T-helper 17 cell (primary cell): ENCODE measurements at places on chromosomes 5 and 9.
A peak's percentile ranks its signal among the peaks of the same experiment; 100 is the strongest.

GRCh38 chr9:137534256-137535119 is 15.7 kb downstream of the PNPLA7 start:
- DNase-seq, result no peak

DNA sequence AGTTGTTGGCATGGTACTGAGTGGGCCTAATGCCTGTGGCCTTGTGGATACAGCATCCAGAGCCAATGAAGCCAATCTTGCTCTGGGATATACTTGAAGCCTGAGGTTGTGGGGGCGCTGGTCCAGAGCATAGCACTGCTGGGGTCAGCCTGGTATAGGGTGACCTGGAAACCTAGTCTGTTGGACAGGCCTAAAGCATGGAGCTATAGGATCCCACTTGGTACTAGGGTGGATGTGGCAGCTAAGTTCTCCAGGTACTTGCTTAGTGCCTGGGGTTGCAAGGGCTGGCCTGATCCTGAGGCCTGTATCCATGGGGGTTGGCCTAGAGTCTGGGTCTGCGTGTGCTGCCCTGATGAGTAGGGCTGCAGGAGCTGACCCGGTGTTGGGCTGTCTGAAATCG is 1168.2 kb upstream of the C9orf72 start:
- DNase-seq, result no peak

DNA sequence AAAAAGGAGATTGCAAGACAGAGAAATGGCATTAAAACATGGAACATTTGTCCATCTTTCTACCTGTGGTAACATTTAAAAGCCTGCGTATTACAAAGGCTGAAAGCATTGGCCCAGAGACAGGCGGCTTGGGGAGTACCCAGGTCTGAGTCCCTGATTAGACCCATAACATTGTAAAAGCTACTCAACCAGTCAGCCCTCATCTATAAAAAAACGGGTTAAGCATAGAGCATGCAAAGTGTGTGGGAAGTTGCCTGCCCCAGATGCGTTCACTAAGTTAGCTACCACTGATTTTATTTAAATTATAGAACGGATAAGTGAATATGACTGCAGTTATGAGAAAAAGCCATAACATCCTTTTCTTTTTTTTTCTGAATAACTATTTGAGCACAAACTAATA is 276.1 kb downstream of the CDH12 start:
- no peak for DNase-seq

GRCh38 chr5:40165789-40166728 is 513.7 kb upstream of the PTGER4 start:
- no peak for DNase-seq

GRCh38 chr5:158670201-158670600 is 429.5 kb downstream of the EBF1 start:
- no peak for DNase-seq

DNA sequence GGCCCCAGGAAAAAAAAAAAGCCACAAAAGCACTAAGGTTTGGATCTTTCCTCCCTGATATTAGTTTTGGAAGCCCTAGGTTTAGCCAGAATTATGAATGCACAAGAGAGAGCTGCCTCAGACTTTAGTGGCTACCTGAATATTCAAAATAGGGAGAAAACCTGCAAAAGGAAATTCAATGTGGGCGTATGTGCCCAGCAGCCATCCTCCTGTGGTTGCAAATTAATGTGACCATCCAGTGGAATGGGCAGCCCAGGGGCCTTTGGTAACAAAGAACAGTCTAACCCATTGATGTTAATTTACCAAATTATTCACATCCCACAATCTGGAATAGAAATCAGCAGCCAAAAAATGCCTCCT is 298.4 kb downstream of the CWC27 start:
- no peak for DNase-seq

DNA sequence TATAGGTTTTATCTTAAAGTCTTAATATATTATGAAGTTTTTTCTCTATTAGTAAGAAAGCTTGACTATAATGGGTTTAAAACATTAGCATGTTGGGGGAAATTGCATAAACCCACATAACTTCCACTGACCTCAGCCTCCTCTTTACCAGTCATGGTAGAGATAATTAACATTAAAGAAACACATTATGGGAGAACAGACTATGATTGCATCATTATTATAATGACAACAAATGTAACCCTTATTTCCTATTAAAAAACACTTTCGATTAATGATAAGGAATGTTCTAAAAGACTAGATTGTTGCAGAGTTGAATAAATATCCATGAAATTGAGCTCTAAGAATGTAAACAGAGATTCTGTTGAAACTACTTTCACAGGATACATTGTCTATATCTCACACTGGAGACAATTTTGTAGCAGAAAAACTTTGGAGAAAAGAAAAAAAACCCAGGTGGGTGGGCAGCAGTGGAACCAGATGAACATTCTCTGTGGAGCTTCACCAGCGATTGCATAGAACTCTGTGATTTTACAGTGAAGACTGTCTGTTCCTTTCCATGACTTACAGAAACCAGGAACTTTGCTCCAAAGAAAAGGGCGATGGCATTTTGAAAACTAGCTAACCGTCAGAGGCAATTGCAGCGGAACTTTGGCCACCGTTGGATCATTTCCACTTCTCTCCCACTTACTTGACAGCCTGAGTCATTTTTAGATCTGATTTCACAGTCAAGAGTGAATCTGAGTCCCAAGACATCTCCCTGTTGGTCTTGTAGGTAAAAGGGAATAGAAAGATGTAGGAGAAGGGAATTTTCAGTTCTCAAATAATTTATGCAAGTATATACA is 21.0 kb upstream of the ERAP2 start:
- DNase-seq, result no peak

DNA sequence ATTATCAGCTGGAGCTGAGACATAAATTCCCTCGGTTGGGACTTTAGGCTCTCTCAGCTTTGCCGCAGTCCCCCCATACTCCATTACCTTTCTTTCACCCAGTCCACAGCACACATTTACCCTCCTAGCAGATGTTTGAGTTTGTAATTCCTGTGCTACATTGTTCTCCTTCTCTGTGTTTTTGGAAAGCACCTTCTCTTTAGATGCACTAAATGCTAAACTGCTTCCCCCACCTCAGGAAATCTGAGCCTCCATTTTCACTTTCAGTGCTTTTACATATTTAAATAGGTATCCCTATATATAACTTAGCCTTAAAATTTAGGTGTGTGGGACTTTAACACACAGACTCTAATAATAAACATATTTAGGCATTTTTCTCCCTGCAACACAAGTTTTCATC is 356.9 kb downstream of the NFIB start:
- no peak for DNase-seq

DNA sequence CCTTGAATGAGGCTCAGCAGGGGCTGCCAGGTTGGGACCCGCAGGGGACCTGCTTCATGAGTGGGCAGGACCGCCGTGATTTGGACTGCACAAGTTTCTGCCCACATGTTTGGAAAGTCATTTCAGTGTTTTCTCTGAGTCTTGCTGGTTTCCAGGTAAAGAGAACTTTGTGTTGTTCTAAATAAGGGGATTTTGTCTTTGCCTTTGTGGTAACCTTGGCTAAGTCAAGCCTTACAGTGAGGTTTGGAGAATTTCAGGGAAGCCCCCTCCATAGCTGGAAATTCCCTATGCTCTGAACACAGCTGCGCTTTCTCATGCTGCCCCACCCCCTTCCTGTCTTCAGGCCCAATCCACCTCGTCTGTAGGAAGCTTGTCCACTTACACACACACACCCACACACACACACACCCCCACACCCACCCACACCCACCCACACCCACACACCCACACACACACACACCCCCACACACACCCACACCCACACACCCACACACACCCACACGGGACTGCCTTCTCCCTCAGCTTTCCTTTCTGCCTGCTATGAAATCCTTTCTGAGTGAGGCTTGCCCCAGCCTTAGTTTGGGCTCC is 270.1 kb downstream of the HSPA4 start:
- no peak for DNase-seq

DNA sequence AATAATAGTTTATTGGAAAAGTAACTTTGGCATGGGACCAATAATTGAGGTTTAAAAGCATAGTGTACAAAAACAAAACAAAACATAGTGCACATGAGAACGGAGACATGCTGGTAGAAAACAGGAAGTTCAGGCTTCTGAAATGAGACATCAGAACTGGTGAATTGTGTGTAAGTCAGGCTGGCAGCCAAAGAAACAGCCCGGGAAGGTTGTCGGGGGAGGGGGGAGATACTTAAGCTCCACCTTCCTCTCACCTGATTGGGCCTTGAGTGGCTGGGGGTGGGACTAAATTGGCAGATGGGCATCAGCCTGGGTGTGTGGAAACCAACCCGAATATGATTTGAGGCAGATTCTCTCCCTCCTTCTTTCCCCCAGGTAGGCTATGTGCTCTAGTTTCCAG is 256.3 kb downstream of the SMARCA2 start:
- no peak for DNase-seq

GRCh38 chr9:130806327-130806716 is 28.7 kb upstream of the ABL1 start:
- no peak for DNase-seq

- DNase-seq, result no peak
Observed at GRCh38 chr9:116706310-116707290, 19.5 kb downstream of the TRIM32 start.

DNA sequence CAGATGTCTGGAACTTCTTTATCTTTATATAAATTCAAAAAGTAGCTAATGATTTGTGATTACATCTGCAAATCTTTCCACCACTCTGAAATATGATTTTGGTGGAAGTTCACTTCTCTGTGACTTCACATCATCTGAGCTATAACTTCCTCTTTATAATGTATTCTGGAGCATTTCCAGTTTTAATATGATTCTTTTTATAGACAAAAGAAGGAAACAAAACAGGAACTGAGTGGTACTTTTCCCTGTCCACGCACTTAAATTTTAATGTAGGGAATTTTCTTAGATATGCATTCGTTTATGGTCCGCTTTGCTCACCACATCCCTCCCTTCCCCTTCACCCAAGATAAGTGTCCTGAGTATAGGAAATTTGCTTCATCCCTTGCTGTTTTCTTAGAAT is 333.5 kb downstream of the CHSY3 start:
- DNase-seq, result no peak

DNA sequence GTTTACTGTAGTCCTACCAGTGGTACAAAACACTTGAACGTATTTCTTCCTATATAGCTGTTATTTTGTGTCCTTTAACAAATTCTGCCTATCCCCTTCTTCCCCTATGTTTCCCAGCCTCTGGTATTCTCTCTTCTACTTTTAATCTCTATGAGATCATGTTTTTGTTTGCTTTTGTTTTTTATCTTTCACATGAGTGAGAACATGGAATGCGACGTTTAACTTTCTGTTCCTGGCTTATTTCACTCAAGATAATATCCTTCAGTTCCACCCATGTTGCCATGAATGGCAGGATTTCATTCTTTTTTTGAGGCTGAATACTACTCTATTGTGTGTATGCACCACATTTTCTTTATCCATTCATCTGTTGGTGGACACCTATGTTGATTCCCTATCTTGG is 634.4 kb upstream of the WWC1 start:
- DNase-seq, result no peak

GRCh38 chr9:72721067-72721466 is 199.7 kb downstream of the TMC1 start:
- DNase-seq, result no peak

DNA sequence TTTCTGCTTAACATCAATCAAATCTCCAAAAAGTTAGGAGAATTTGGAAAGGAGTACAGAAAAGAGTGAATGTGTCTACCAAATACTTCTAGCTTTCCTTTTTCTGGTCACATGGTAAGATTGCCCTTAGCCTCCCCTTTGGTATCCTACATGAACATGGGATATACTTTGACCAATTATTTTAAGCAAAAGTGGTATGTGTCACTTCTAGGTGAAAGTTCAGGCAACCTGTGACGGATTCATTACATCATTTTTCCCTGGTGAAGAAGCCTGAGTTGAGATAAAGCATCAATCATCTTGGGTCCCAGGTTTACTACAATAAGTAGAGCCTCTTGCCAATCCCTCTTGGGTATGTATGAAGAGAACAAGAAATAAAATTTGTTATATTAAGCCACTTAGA is 419.2 kb downstream of the PDE4D start:
- DNase-seq, result no peak

GRCh38 chr5:159866093-159866492 is 50.2 kb upstream of the ADRA1B start:
- DNase-seq, result no peak

DNA sequence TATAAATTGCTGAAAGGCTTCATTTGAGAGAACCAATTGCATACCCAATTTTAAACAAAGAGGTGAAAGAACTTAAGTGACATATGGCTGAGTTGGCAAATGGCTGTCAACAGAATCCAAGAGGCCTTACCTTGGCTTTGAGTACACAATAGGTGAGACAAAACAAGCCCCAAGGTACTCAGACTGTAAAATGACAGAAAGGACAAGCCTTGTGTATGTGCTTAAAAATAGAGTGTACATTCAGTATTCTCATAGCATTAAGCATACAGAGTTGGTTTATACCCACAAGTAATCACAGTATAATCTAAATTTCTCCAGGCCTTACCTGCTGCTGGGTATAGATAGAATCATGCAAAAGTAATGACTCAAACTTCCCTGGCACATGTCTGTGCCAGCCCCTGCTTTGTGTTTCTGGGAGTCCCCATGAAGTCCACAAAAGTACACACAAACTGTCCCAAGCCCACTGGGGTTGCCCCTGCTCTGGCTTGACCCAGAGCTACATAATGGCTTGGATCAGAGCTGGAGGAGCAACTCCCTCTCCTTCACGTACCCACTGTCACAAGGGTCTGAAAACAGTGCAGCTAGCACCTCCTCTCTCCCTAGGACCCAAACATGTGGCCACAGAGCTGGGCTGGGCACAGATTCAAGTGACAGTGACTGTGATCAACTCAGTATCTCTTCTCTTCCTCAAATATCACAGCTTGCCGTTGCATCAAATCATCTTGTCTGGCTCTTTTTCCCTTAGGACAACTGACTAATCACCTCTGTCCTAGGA is 250.8 kb downstream of the ENC1 start:
- no peak for DNase-seq

DNA sequence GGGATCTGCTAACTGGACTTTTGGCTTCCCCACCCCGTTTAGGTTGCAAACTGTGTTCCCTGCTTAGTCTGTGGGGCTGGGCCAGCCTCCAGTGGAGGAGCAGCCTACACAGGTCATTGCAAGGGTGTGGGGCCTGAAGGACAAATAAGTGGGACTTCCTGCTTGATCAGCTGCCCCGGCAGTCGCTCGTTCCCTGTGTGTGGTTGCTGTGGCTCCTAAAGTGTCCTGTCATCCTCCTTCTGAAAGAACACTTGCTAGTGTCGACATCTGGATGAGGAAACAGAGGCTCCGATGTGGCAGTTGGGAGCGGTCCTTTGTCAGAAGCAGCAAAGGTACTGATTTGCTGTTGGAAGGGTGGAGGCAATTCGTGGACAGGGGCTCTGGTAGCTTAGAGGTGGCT is 88.9 kb upstream of the TBCA start:
- DNase-seq, result no peak

GRCh38 chr5:96662725-96663518 is 746 bp downstream of the CAST start:
- DNase-seq, result peak; percentile 87

DNA sequence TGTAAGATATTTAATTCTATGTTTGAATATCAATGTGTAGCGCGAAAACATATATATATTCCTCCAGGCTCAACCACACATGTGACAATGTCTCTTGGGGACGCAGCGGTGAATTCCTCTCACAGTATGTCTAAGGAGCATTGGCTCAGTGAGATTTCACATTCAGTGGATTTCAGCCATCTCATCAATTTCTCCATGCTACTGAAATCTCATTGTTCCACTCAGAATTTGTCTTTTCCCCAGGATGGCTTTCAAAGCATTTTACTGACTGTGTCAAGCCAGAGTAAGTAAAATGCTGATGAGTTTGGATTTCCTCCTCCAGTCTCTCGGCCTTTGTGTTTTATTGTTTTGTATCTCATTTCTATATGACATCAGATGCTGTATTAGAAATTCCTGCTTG is 1.3 kb upstream of the OR1J1 start:
- no peak for DNase-seq
